ENCODE measurements at places on chromosomes 12 and 14.

DNA sequence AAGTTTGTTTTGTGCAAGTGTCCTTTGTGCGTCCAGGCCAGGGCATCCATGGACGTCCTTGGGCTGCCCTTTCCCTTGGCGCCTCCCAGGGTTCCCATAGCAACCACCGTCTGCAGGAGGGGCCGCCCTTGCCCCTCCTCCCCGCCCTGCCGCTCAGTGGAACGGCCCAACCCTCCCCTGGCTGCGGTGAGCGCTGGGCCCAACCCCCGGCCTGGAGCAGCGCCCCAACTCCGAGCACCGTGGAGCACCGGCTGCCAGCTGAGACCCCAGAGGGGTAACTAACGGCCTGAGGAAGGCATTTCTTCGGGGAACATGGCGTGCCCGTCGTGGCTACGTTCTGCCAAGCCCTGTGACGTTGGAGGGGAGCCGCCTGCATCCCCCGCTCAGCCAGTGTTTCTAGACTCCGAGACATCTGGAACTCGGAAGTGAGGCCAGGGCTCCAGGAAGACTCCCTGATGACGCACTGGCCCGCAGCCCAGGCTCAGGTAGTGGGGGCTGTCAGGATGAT is 5.3 kb upstream of the ACACB start:
- DNase-seq: no peak

- no peak for DNase-seq
Observed at GRCh38 chr14:49594347-49595091, 4.2 kb upstream of the LRR1 start.

DNA sequence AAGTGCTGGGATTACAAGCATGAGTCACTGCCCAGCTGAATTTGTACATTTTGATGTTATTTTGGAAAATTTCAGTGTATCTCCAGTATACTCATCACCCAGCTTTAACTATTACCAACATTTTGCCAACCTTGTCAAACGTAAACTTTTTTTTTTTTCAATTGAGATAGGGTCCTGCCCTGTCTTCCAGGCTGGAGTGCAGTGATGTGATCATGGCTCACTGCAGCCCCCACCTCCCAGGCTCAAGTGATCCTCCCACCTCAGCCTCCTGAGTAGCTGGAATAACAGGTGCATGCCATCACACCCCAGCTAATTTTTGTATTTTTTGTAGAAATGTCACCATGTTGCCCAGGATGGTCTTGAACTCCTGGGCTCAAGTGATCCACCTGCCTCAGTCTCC is 29.2 kb downstream of the MDM2 start:
- DNase-seq: no peak

GRCh38 chr12:98582093-98582492 is 11.4 kb upstream of the SLC25A3 start:
- no peak for DNase-seq

DNA sequence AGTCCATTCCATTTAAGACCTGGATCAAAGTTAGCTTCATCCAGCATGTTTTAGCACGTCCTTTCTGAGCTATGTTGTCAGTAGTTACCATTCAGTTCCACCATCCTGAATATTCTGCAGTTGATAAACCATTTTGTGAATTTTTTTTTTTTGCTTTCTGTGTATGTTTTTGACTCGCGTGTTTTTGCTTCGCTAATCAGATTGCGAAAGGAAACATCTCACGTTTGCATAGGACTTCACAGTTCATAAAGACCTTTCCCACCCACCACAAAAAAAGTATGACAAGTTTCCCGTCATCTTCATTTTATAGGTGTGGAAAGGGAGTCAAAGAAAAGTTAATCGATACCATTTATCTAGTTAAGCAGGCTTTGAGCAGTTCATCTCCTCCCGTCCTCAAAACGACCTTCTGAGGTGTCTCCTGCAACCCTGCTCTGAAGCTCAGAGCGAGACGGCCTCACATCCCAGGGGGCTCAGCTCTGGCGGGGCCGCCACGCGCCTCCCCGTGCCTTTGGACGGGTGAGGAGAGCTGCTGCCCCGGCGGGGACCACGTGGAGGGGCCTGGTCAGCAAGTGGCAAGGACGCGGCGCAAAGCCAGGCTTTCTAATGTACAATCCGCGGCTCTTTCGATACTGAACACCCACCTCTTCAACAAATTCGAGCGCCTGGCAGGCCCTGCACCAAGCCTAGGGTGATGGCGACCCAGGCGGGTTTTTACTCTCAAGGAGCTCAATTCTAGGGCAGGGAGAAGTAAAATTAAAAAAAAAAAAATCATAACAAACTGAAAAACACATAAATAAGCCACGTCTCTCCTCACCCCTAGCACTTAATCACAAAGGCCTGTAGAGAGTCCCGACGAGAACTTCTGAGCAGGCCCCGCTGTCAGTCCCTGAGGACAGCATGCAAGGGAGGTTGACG is 988 bp upstream of the TMEM263 start:
- DNase-seq: no peak

GRCh38 chr14:84401631-84402030 is 1128.3 kb upstream of the FLRT2 start:
- DNase-seq: no peak

DNA sequence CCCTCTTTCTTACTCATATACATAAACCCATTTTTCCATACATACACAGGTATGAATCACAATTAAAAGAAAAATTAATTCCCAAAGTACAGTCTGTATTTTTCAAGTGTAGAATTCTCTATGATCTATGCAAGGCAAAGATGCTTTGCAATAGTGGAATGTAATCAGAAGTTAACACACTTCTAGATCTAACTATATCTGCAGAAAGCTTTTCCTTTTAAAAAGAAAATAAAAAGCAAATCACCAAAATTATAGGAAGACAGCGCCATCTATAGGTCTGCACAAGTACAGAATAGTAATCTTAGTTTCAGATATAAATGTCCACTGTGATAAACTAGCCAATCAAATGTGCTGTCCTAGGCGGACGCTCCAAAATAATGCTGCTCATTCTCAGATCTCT is 22.0 kb downstream of the SLC25A21 start:
- no peak for DNase-seq

DNA sequence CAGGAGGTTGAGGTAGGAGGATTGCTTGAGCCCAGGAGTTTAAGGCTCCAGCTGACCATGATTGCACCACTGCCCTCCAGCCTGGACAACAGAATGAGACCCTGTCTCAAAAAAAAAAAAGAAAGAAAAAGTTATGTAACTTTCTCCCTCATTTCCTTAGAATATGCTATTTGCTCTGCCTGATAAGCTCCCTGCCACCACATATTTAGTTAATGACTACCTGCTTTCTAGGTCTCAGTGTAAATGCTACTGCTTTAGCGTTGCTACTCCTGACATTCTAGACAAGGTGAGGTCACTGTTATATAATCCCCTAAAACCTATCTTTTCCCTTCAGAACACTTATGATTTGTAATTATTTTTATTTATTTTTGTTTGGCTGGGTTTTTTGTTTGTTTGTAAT is 86.3 kb upstream of the AMN1 start:
- DNase-seq: no peak

GRCh38 chr14:91113829-91114078 is at the start of gene DGLUCY:
TSS of gene DGLUCY (plus strand) at chr14:91114073. CDS start at chr14:91160295, 46,222 bp downstream.
- no peak for DNase-seq

DNA sequence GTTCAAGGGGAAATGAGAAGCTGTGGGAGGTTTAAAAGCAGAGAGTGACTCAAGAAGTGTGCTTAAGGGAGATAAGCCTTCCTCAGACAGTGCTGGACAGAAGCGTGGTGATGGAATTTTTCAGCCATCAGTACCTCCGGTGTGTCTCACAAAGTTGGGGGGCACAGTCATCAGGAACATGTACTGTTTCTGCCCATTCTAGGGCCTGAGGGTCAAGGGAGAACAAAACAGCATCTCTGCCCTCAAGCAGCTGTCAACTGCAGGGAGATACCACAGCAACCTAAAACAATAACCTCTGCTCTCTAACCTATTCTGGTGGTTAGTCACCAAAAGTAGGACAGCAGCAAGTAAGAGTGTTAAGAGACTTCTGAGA is 2.0 kb upstream of the STON2 start:
- DNase-seq: no peak

- DNase-seq: no peak
Observed at GRCh38 chr12:58841058-58841798, 79.1 kb downstream of the LRIG3 start.

DNA sequence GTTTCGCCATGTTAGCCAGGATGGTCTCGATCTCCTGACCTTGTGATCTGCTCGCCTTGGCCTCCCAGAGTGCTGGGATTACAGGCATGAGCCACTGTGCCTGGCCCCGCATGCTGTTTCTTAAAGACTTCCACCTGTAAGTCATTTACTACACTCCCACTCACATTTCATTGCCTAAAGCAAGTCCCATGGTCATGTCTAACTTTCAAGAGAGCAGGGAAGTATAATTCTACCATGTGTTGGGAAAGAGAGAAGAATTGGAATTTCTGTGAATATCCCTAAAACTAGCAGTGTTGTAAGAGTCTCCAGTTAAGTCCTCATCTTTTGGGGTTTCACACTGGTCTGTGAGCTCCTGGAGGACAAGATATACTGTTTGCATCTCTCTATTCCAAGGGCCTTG is 139.7 kb downstream of the EMP1 start:
- no peak for DNase-seq

- DNase-seq: no peak
Observed at GRCh38 chr12:120119271-120119973, 2.9 kb upstream of the RAB35 start.

DNA sequence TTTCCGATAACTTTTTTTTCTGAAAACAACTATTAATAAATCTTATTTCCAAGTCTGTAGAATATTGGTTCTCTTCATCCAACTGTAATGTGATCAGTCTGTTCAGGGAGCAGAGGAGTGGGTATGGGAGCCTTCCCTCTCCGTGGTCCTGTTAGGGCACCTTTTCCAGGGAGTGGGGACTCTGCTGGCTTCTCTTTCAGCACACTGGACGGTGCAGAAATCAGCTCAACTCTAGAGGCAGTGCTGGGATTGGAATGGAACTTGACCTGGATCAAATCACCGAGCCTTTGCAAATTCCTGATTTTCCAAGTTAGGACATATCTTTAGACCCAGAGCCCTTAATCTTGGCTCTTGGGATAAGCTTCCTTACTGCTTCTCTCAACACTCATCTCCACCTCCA is 630.4 kb downstream of the DIO2 start:
- DNase-seq: no peak

DNA sequence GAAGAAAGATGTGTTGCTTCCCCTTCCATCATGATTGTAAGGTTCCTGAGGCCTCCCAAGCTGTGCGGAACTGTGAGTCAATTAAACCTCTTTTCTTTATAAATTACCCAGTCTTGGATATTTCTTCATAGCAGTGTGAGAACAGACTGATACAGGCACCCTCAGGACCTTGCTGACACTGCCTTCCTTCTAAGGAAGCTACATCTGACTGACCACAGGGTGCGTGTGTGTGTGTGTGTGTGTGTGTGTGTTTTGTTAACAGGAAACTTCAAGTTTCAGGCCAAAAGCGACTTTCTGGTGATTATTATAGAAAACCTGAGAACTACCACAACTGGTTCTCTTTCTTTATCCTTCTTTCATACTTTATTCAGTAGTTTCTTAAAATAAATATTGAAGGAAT is 149.0 kb downstream of the CAPZA3 start:
- no peak for DNase-seq

DNA sequence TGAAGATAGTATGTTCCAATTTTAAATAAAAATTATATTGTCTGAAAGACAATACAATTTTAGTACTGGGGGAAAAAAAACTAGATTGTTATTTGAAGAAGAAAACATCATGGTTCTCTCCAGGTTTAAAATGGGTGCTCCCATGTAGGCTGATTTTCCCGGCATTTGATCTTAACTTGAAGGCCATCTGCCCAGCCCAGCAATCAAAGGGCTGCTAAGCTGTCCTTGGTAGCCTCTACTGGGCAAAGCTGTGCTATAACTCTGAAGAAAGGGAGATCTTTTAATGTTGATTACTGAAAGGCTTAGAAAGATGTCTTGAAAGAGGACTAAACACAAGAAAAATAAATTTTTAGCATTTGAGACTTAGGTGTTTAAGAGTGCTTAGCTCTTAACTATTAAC is 41.4 kb downstream of the CBX5 start:
- no peak for DNase-seq

- DNase-seq: no peak
Observed at GRCh38 chr14:50210074-50210473, 21.3 kb downstream of the SOS2 start.

DNA sequence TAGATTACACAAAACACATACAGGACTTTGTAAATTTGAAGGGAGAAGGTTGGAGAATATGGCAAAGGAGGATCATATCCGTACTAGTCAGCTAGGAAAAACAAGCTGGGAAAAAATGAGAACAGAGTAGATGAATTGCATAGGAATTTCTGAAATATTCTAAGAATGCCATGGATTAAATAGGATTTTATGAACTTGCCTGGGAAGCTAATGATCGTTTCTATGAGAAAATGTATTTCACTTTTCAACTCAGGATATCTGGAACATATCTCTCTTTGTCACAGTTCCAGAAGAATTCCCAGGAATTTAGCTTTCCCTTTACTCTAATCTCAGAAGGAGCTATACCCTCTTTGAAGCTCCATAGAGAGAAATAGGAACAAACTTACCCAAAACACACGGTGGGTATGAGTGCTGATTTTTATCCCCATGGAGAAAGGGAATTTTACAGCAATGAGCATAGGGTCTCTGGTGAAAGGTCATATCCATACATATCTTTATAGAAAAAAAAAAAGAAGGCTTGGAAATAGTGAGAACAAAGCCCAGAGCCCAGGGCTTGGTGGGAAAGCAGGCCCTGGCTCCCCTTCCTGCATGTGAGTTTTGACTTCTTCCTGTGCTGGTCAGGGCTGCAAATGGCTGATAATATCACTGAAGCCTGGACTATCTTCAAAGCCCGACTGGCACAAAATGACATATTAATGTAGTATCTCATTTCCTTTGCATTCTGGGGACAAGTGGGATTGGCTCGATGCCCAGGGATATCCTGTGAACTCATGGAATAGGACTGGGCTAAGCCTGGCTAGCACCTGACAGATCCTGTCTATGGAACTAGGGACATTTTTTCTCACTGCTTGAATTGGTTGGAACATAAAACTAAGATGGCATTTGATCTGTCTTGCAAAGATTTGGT is 136.3 kb downstream of the AEBP2 start:
- no peak for DNase-seq

DNA sequence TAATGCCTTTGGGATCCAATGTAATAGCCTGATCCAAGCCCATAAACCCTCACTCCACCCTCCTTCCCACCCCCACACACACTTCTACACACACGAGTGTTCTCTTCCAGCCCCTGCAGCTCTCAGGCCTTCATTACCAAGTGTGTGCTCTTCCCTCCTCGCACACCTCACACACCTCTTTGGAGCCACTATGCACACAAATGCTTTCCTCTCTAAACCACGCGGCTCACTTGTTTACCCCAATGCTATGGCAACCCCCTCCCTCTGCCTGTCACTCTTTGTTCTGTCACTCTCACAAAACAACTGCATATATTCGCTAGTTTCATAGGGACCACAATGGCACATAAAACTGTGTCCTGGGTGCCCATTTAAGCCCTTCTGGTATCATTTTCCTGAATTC is 35.1 kb downstream of the PPP2R5E start:
- no peak for DNase-seq
